ENCODE measurements at places on chromosomes 2 and 18.

GRCh38 chr2:10557506-10558265, 109.6 kb upstream of the ODC1 start:
- no peak overlapping the region for H3K4me3 ChIP-seq
- no peaks in the 10 kb centered on the region for H3K4me1 ChIP-seq
- H3K27me3 ChIP-seq: no peaks in the 10 kb centered on the region
- no peak for DNase-seq
- H3K27ac ChIP-seq: no peak overlapping the region

- H3K27me3 ChIP-seq: no peaks in the 10 kb centered on the region
- H3K27ac ChIP-seq: no peak overlapping the region
- H3K4me3 ChIP-seq: no peak overlapping the region
- peak; percentile 41 for DNase-seq
- H3K36me3 ChIP-seq: no peaks in the 10 kb centered on the region
Observed at GRCh38 chr2:232447638-232448303, 8.2 kb upstream of the ALPI start.

GRCh38 chr18:75482880-75483279, 55.4 kb upstream of the SMIM21 start:
- no peak overlapping the region for H3K27ac ChIP-seq
- no peaks in the 10 kb centered on the region for H3K27me3 ChIP-seq
- DNase-seq: no peak
- no peak overlapping the region for H3K4me3 ChIP-seq
- H3K4me1 ChIP-seq: no peaks in the 10 kb centered on the region

- no peaks in the 10 kb centered on the region for H3K36me3 ChIP-seq
- H3K4me1 ChIP-seq: no peaks in the 10 kb centered on the region
- no peak overlapping the region for H3K4me3 ChIP-seq
Observed at GRCh38 chr2:221203856-221204255, 368.2 kb downstream of the EPHA4 start.

DNA sequence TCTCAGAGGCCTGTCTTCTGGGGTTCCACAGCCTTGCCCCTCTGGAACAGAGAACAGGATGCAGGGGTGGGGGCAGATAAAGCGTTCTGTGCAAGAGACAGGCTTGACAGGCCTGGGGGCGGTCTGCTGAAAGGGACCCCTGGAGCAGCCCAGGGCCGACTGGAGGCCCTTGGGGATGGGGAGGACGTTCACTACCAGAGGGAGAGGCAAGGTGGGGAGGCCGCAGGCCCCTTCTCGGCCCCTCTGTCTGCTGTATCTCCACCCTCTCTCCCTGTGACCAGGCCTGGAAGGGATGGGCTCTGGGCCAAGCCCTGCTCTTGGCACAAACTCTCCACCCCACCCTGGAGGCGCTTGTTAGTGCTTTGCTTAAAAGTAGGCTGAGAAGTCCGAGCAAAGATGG, 27.3 kb upstream of the INHBB start:
- DNase-seq: peak; percentile 81
- peaks cover 12% of the 10 kb centered on the region for H3K4me1 ChIP-seq
- no peak overlapping the region for H3K27ac ChIP-seq
- H3K4me3 ChIP-seq: no peak overlapping the region

- H3K27ac ChIP-seq: no peak overlapping the region
- H3K36me3 ChIP-seq: no peaks in the 10 kb centered on the region
- no peaks in the 10 kb centered on the region for H3K27me3 ChIP-seq
Observed at GRCh38 chr2:3728104-3729054, 25.0 kb downstream of the DCDC2C start.

DNA sequence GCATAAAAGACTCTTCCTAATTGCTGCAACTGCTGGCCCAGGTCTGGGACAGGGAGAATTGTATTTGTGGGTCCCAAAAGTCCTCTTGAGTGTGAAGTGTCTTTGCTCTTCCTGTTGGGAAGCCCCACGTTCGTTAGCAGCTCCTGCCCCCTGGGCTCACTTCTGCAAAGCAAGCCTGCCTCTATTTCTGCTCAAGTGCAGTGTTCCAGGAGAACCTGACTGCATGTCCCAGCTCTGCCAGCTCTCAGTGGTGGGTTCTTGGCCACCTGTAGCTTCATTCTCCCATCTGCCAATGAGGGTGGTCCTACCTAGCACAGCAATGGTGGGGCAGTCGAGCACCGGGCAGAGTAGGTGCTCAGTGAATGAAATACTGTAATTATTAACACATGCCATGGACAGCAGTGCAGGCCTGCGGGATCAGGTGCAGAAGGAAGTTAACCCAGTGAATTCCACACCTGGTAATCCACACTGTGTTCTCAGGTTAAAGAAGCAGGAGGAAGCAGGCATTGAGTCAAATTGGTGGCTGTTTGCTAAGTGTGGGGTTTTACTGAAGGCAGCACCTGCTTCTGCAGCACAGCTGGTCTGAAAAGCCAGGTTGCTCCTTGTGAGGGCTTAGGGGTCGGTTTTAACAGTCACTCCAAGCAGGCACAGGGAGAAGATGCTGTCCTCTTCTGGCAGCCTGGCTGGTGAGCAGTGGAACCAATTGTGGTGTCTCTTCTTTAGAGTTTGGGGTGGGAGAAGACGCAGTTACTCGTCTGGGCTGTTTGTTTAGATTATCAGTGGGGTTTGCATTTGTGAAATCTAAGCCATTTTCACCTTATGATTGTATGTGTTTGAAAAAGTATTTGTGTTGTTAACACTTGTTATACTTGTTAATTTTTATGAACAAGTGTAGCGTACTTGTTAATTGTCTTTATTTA, 54.3 kb downstream of the DGKD start:
- no peaks in the 10 kb centered on the region for H3K27me3 ChIP-seq
- peaks cover 30% of the 10 kb centered on the region for H3K4me1 ChIP-seq
- peak; percentile 63 for DNase-seq
- no peaks in the 10 kb centered on the region for H3K36me3 ChIP-seq
- peak overlapping the region; percentile 87 for H3K27ac ChIP-seq
- H3K4me3 ChIP-seq: peak overlapping the region; percentile 27

GRCh38 chr18:38496222-38496793, 930.7 kb upstream of the CELF4 start:
- no peaks in the 10 kb centered on the region for H3K27me3 ChIP-seq
- no peak overlapping the region for H3K4me3 ChIP-seq
- no peak overlapping the region for H3K27ac ChIP-seq
- DNase-seq: no peak
- no peaks in the 10 kb centered on the region for H3K4me1 ChIP-seq

DNA sequence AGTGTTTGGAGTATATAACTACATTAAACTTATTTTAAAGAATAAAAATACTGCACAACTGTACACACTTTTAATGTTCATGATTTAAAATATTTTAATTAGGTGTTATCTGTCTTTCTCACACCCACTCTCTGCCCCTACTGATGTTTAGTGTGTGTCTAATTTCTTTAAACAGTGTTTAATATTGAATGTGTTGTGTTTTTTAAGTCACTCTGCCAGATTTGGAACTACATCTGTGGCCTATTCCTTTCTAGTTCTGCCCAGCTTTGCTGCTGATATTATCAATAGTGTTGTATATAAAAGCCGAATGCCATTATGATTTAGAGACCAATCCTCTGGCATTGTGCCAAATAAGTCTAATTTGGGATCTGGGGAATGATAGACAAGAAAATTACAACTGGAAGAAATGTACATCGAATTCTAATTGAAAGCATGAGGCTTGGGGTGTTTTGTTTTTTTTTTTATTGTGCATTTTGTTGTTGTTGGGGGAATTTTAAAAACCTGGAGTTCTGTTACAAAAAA, 398.0 kb downstream of the CPS1 start:
- H3K36me3 ChIP-seq: no peaks in the 10 kb centered on the region
- H3K4me1 ChIP-seq: no peaks in the 10 kb centered on the region
- no peak overlapping the region for H3K4me3 ChIP-seq
- no peak for DNase-seq
- H3K27me3 ChIP-seq: no peaks in the 10 kb centered on the region

DNA sequence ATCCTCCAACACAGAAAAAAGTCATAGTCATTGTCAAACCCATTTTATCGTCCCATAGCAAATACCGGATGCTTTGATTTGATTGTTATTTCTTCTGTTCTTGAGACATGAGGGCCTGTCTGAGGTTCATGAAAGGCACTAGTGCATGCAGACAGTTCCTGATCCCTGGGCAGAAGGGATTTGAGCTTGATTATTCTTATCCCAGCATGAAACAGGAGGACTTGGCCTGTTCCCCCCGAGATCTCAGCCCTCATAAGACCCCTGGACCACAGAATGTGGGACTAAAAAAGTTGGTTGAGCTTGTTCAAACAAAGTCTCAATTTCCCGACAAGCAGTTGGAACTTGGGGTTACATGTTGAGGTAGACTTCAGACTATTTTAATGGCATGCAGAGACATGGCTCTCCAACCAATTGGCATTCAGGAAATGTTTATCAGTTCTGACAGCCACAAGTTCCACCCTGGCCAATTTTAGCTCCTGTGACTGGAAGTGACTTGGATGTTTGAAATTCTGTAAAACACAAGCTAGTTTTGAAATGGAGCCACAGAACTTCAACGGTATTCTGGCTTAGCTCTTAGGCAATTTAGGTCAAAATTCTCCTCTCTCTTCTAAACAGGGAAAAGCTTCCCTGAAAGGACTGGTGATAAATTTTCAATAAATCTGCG, 366.9 kb upstream of the SLC14A2 start:
- peaks cover 24% of the 10 kb centered on the region for H3K4me1 ChIP-seq
- peak overlapping the region; percentile 76 for H3K27ac ChIP-seq
- H3K4me3 ChIP-seq: no peak overlapping the region
- no peaks in the 10 kb centered on the region for H3K36me3 ChIP-seq
- H3K27me3 ChIP-seq: no peaks in the 10 kb centered on the region

GRCh38 chr18:74942319-74942910, 266.5 kb downstream of the PTGR3 start:
- H3K27ac ChIP-seq: no peak overlapping the region
- peaks cover 7% of the 10 kb centered on the region for H3K4me1 ChIP-seq
- no peak for DNase-seq
- no peaks in the 10 kb centered on the region for H3K27me3 ChIP-seq
- H3K4me3 ChIP-seq: no peak overlapping the region

GRCh38 chr2:173400760-173401159, 46.1 kb downstream of the CDCA7 start:
- no peak overlapping the region for H3K27ac ChIP-seq
- H3K4me3 ChIP-seq: no peak overlapping the region
- peaks cover 5% of the 10 kb centered on the region for H3K27me3 ChIP-seq
- peaks cover 10% of the 10 kb centered on the region for H3K4me1 ChIP-seq

GRCh38 chr2:96656540-96656939, 14.0 kb downstream of the FER1L5 start:
- H3K4me1 ChIP-seq: no peaks in the 10 kb centered on the region
- no peak overlapping the region for H3K4me3 ChIP-seq
- no peaks in the 10 kb centered on the region for H3K27me3 ChIP-seq
- H3K36me3 ChIP-seq: no peaks in the 10 kb centered on the region

GRCh38 chr2:185668710-185669109, 69.9 kb upstream of the FSIP2 start:
- no peak overlapping the region for H3K4me3 ChIP-seq
- DNase-seq: no peak
- no peaks in the 10 kb centered on the region for H3K27me3 ChIP-seq
- H3K36me3 ChIP-seq: no peaks in the 10 kb centered on the region
- H3K27ac ChIP-seq: no peak overlapping the region
